Effector memory CD8-positive, alpha-beta T cell (primary cell): ENCODE measurements at places on chromosomes 2 and 18.
A peak's percentile ranks its signal among the peaks of the same experiment; 100 is the strongest.

DNA sequence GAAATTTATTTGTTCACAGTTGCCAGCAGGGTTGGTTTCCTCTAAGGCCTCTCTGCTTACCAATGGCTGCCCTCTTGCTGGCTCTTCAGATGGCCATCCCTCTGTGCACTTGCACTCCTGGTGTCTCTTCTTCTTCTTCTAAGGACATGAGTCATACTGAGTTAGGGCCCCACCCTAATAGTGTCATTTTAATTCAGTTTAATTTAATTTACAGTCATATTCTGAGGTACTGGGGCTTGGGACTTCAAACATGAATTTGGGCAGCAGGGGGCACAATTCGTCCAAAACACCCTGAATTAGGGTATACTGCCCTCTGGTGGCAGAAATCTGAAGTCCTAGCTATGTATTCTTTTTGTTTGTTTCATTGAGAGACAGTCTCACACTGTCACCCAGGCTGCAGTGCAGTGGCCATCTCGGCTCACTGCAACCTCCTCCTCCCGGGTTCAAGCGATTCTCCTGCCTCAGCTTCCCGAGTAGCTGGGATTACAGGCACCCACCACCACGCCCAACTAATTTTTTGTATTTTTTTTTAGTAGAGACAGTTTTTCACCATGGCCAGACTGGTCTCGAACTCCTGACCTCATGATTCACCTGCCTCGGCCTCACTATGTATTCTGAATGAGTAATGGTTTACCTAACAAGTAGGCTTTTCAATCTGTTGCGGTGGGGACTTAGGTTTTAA is 19.8 kb downstream of the SLC4A1AP start:
- DNase-seq, result peak; percentile 92

- DNase-seq, result no peak
Observed at GRCh38 chr2:96882230-96882629, 12.3 kb upstream of the SEMA4C start.

- no peak for DNase-seq
Observed at GRCh38 chr2:127566576-127566975, 31.1 kb downstream of the MYO7B start.

DNA sequence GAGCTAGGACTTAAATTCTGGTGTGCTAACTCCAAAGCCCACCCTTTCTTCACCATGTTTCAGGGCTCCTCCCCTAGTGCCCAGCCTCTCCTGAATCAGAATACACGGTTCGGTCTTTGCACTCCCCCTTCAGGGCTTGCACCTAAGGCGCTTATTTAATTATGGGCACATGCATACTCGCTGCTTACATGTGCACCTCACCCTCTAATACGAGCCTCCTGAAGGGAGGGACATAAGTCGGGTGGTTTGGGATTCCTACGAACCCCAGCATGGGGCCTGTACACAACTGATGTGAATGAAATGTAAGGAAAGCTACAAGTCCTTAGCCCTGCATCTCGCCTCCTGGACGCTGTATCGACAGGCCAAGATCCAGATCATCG is 435 bp downstream of the IFT172 start:
- DNase-seq, result no peak

- DNase-seq, result no peak
Observed at GRCh38 chr2:240235149-240235803, 94.8 kb upstream of the OTOS start.

DNA sequence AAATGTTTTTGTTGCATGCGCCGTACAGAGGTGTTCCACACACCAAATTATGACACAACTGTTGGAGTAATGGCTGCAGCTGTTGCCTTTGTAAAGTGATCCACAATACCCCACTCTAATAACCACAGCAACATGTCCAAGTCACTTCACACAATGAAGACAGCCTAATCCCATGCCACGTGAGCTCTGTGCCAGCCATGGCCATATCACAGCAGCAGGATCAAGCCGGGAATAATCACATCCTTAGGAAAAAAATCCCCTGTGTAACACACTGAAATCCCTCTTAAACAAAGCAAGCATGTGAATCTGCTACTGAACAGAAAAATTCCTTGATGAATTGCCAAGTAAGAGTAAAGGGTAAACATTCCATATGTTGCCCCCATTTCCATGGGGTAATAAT is 179.5 kb upstream of the PARD3B start:
- DNase-seq, result no peak

DNA sequence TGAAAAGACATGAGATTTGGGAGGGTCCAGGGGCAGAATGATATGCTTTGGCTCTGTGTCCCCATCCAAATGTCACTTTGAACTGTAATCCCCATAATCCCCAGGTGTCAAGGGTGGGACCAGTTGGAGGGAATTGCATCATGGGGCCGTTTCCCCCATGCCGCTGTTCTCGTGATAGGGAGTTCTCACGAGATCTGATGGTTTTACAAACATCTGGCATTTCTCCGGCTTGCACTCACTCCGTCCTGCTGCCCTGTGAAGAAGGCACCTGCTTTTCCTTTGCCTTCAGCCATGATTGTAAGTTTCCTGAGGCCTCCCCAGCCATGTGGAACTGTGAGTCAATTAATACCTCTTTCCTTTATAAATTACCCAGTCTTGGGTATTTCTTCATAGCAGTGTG is 51.4 kb downstream of the LPIN1 start:
- no peak for DNase-seq

DNA sequence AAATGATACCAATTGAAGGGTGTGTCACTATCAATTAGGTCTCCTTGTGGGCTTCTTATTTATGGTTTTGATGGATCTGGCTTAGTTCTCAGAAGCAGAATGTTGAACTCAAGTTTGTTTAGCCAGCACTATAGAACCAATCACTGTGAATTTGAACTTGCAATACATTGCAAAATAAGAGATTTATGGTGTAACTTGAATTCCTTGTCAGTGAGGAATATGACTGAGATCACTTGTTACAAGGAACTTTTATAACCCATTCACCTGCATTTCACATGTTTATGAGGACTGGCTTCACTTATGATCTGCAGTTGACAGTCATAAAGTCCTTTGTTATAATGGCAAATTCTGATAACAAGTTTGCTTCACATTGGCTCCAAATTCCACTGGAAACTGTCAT is 9.8 kb downstream of the GATA6 start:
- DNase-seq, result no peak

DNA sequence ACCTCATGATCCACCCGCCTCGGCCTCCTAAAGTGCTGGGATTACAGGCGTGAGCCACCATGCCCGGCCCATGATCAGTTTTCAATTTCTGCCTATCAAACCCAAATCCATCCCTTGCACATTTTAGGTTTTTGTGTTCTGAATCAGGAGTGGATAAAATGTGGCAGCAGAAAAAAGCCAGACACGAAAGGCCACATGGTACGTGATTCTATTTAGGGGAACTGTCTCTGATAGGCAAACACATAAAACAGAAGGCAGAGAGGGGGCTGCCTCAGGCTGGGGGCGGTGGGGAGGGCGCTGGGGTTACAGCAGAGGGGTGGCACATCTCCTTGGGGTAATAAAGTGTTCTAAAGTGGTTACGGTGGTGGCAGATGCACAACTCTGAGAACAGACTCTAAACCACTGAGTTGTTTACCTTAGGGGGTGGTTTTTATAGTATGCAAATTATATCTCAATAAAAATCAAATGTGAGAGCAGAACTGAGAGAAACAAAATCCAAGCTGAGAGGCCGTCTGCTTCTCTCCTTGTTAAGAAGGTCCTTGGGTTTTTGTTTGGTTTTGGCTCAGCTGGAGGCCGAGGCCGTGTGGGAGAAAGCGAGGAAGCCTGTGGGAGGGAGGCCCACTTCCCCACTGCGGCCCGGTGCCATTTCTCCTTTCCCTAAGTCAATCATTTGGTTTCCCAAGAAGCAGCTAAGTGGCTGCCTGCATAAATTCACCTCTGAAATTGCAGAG is 78.0 kb downstream of the SOWAHC start:
- DNase-seq, result no peak

- DNase-seq, result no peak
Observed at GRCh38 chr2:80748592-80748991, 444.0 kb upstream of the LRRTM1 start.
